ENCODE measurements at places on chromosomes 16 and 17. TPM values are rescaled to one million over a fixed set of nuclear protein-coding genes. Genes with fewer than 3 reads are reported as not detected.

Gene CTRB1
- total RNA-seq = not detected

Gene NPIPA8
- total RNA-seq = 0.70 TPM

Gene SHBG
- 1.2 TPM for total RNA-seq

Gene CIAO2B
- 119 TPM for total RNA-seq

Gene FBXO39
- not detected for total RNA-seq

Gene PIK3R6
- total RNA-seq = not detected

Gene CD79B
- not detected for total RNA-seq

Gene PRR35
- 0.14 TPM for total RNA-seq

DNA sequence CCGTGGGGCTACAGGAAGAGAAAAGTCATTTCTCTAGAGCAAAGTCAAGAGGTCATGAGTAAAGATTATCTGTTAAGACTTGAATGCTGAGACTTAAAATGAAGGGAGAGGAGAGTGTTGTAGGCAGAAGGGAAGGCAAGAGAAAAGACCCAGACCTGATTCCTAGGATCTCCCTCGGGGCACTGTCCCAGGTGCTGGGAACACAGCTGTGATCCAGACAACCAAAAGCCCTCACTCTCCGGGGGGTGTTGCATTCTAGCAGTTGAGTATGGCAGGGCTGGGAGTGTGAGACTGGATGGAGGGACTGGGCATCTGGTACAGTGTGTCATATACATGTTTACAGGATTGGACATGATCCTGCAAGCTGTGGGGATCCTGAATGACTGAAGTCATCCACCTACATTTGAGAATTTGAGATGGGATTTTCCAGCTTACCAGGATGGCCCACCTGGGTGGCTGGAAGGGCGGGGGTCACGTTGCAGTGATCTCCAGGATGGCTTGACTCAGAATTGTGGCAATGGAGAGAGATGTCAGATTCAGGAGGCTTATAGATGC, 29.1 kb downstream of the ARSG start:
- DNase-seq = no peak

DNA sequence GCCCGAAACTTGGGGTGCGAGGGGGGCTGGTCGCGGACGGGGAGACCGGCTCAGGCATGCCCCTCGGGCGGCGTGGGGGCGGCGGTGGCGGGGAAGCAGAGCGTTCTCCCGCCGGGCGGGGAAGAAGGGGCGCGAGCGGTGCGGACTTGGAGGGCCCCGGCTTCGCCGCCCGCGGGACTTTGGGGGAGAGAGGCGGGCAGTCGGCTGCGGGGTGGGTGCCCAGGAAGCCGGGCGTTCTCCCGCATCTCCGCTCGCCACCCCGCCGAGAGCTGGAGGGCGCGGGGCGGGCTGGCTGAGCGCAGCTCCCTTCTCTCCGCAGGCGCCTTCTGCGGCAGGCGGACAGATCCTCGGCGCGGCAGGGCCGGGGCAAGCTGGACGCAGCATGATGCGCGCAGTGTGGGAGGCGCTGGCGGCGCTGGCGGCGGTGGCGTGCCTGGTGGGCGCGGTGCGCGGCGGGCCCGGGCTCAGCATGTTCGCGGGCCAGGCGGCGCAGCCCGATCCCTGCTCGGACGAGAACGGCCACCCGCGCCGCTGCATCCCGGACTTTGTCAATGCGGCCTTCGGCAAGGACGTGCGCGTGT, 772 bp downstream of the NTN1 start:
- no peak for DNase-seq

- no peak for DNase-seq
Observed at GRCh38 chr16:938136-938535, 32.6 kb downstream of the LMF1 start.

GRCh38 chr17:8277317-8277716, 11.2 kb upstream of the RANGRF start:
- DNase-seq = no peak

DNA sequence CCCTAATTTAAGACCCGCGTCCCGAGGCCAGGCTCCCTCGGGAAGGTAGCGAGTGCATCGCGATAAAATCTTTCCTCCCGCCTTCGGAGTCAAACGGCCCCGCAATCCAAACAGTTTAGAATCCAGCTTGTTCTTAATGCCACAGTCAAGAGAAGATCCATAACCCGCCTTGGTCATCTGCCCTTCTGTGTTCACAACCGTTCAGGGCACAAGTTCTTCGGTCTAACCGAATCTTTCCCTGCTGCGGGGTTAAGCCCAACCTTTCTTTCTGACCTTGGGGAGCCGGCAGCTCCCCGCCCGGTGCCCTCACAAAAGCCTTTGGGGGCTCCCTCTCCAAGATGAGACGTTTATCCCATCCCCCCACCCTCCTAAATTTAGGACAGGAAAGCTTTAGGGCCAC, 30.3 kb downstream of the CPSF4L start:
- DNase-seq = peak; percentile 19

DNA sequence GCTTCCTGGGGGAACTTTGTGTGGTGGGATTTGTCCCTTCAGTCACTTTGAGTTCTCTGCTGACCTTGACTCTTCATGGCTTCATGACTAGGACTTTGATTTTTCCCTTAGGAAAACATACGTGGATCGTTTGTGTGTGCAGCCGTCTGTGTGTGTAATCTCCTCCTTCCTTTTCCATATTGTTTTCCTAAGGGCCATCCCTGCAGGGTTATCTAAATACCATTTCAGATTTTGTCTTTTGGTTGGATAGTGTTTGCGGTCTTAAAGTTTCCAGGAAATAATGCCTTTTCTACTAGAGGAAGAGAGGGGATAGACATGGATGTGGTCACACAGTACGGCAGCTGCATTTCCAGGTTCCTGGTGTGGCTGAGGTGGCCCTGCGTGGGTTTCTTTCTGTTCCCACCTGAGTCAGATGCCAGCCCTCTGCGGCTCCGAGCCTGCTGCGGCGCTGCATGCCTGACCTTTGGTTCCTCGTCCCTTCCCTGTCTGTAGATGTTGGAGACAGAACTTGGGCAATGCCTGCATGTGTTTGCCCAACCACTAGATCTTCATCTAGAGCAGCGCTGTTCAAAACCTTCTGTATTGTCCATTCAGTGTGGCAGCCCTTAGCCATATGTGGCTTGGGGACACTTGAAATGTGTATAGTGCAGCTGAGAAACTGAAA, 72.0 kb upstream of the LGALS9 start:
- DNase-seq = peak; percentile 68

DNA sequence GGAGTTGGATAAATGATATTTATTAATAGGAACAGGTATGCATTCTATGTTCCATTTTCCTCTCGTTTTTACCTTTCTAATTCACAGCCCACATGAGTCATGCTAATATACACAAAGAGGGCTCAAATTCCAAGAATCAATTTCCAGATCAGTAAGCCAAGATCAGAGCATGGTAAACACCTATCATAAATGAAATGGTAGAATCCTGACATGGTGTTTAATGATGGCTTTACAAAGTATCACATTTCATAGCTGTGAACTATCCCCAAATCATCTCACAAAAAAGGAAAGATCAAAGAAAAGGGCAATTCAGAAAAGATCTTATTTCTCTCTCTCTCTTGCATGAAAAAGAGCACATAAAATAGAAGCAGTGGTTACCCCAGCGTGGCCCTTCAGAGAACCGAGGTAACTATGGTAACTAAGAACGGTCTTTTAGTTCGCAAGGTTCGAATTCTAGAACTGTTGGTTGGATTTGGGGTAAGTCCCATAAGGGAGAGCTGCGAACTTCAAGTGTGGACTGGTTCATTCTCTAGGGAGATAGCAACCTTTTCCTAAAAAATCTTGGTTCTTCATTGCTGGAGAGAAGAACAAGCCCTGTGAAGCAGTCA, 73.0 kb downstream of the MARCHF10 start:
- no peak for DNase-seq

- no peak for DNase-seq
Observed at GRCh38 chr16:3170440-3171180, 17.4 kb upstream of the OR1F1 start.

- no peak for DNase-seq
Observed at GRCh38 chr16:88618182-88618955, 20.0 kb upstream of the IL17C start.

GRCh38 chr16:7888411-7888810, 555.8 kb downstream of the RBFOX1 start:
- no peak for DNase-seq

GRCh38 chr17:372157-373152, 19.8 kb upstream of the RPH3AL start:
- DNase-seq = no peak

GRCh38 chr16:81823111-81823510, 44.0 kb downstream of the PLCG2 start:
- no peak for DNase-seq

GRCh38 chr16:5066511-5066910, 755 bp upstream of the C16orf89 start:
- no peak for DNase-seq

GRCh38 chr17:73434154-73434553, 122.4 kb upstream of the CDC42EP4 start:
- no peak for DNase-seq

- no peak for DNase-seq
Observed at GRCh38 chr17:55660178-55660886, 62.3 kb downstream of the TMEM100 start.

DNA sequence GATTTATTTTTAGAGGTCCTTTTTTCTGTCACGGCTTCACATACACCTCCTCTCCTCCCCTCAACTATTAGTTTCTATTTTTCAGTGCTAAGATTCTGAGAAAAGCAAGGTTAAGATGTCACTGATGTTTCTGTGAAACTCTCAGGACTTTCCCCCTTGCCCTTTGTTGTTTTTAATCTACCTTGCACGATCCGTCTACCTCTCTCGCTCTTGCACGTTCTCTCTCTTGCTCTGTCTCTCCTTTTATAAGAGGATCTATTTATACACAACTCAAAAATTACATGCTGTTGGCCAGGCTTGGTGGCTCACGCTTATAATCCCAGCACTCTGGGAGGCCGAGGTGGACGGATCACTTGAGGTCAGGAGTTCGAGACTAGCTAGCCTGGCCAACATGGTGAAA, 43.6 kb downstream of the RPA1 start:
- no peak for DNase-seq

- DNase-seq = peak; percentile 63
Observed at GRCh38 chr17:43702637-43703036, 40.9 kb upstream of the MEOX1 start.

- peak; percentile 61 for DNase-seq
Observed at GRCh38 chr17:27471321-27472269, 15.3 kb downstream of the KSR1 start.

DNA sequence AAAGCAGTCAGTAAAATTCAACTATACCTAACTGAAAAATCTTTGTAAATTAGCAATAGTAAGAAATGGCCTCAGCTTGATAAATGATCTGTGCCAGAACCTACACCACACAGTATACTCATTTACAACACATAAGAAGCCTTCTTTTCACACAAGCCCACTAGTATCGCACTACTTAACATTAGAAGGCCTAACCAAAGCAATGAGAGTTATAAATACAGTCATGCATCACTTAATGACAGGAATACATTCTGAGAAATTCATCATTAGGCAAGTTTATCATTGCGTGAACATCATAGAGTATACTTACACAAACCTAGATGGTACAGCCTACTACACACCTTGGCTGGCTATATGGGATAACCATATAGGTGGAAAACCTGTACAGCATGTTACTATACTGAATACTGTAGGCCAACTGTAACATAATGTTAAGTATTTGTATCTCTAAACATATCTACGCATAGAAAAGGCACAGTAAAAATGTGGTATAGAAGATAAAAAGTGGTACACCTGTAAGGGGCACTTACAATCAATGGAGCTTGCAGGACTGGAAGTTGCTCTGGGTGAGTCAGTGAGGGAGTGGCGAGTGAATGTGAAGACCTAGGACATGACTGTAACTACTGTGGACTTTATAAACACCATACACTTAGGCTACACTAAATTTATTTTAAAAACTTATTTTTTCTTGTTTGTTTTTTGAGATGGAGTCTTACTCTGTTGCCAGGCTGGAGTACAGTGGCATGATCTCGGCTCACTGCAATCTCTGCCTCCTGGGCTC, 126.5 kb upstream of the CORO6 start:
- DNase-seq = no peak

- DNase-seq = no peak
Observed at GRCh38 chr16:68447653-68448359, 502 bp downstream of the SMPD3 start.

- no peak for DNase-seq
Observed at GRCh38 chr17:38660097-38661025, 14.4 kb downstream of the EPOP start.

DNA sequence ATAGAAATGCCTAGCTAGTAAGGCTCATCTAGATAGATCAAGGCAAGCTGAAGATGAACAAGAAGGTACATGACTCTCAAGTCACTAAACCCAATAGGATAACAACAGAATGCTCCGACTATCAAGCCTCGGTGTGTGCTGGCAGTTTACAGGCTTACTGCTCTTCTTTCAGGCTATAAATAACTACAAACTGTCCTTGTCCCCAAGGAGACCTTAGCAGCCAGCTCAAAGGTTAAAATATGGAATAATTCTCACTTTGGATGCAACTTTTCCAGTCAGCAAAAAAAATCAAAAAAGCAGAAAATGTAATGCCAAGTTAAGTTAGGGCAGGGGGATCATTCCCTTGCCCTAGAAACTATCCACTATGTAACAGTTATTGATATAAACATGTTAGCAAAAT, 44.6 kb downstream of the SPOP start:
- DNase-seq = no peak

DNA sequence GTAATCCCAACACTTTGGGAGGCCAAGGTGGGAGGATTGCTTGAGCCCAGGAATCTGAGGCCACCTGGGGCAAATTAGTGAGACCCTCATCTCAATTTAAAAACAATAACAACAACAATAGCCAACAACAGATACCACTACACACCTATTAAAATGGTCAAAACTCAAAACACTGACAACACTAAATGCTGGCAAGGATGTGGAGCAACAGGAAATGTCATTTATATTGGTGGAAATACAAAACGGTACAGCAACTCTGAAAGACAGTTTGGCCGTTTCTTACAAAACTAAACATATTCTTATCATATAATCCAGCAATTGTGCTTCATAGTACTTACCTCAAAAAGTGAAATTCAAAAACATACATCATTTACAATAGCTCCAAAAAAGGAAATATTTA, 57.7 kb downstream of the DNAH3 start:
- no peak for DNase-seq

GRCh38 chr17:6290488-6291196, 144.3 kb downstream of the AIPL1 start:
- no peak for DNase-seq

GRCh38 chr17:73691321-73691766, 47.1 kb upstream of the SDK2 start:
- no peak for DNase-seq

DNA sequence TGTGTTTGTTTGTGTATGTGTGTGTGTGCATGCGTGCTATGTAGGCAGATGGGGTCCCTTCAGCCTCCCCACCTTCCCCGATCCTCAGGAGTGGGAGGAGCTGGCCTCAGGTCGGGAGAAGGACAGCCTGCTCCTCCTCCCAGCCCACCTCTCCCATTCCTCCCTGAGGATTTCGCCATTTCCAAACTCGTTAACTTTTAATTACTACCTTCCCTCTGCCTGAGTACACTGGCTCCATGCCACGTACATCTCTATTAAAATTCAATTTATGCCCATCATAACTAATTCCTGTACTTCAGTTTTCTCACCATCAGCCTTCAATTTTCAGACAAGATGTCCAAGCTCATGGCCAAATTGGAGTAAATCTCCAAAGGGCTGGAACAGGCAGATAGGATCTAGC, 148.6 kb downstream of the SDK2 start:
- no peak for DNase-seq
